ENCODE measurements at places on chromosomes 3 and 15. TPM values are rescaled to one million over a fixed set of nuclear protein-coding genes. Genes with fewer than 3 reads are reported as not detected.

Gene NANOGP8
- total RNA-seq = not detected

Gene ALPK3
- 0.07 TPM for total RNA-seq

Gene CFAP100
- total RNA-seq = not detected

Gene TMEM266
- 0.23 TPM for total RNA-seq

Gene MEIS2
- total RNA-seq = 6.7 TPM

Gene C3orf20
- total RNA-seq = not detected

Gene GCHFR
- 7.3 TPM for total RNA-seq

Gene PLSCR4
- 9.8 TPM for total RNA-seq

Gene EPHB1
- total RNA-seq = 0.06 TPM

Gene ACTC1
- total RNA-seq = 0.22 TPM

Gene NAALADL2
- 0.28 TPM for total RNA-seq

Gene PPP1R14D
- total RNA-seq = not detected

Gene GPR62
- total RNA-seq = not detected

Gene CYP8B1
- total RNA-seq = not detected

Gene COL6A5
- total RNA-seq = not detected

Gene AP4E1
- 7.9 TPM for total RNA-seq

Gene MOBP
- 0.02 TPM for total RNA-seq

Gene ROPN1
- total RNA-seq = not detected

Gene AHSG
- not detected for total RNA-seq

Gene GOLGA6D
- not detected for total RNA-seq

Gene SPINK8
- total RNA-seq = not detected

Gene IGF2BP2
- total RNA-seq = 14.4 TPM

Gene MUC13
- total RNA-seq = 7.0 TPM

Gene IGSF11
- 4.6 TPM for total RNA-seq

Gene C3orf62
- 2.4 TPM for total RNA-seq

Gene CCDC32
- 12.4 TPM for total RNA-seq

Gene WDR72
- 8.3 TPM for total RNA-seq

All from A549 treated with AZD2906 at 1 μM for 4 hours (cell line).